ENCODE measurements at places on chromosomes 2 and 18.

GRCh38 chr2:191069606-191070005 is 55.6 kb upstream of the STAT1 start:
- no peak for DNase-seq

GRCh38 chr2:145812165-145812554 is 1292.2 kb upstream of the ZEB2 start:
- no peak for DNase-seq

DNA sequence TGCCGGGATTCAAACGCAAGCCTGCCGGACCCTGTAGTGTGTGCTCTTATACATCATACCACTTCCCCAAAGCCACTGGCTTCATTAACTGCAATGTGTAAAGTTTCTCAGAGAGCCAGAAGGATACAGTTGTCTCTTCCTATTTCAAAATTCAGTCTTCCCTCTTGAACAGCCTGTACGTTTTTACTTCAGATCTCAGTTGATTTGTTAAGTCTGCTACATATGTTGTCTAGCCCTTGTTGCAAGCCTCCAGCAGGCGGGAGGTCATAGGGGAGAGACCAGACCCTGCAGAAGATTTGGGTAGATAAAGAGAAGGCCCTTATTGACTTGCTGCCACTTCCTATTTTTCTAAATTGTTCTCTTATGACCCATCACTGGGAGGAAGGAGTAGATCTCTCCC is 56.2 kb downstream of the ARHGEF33 start:
- DNase-seq, result no peak

DNA sequence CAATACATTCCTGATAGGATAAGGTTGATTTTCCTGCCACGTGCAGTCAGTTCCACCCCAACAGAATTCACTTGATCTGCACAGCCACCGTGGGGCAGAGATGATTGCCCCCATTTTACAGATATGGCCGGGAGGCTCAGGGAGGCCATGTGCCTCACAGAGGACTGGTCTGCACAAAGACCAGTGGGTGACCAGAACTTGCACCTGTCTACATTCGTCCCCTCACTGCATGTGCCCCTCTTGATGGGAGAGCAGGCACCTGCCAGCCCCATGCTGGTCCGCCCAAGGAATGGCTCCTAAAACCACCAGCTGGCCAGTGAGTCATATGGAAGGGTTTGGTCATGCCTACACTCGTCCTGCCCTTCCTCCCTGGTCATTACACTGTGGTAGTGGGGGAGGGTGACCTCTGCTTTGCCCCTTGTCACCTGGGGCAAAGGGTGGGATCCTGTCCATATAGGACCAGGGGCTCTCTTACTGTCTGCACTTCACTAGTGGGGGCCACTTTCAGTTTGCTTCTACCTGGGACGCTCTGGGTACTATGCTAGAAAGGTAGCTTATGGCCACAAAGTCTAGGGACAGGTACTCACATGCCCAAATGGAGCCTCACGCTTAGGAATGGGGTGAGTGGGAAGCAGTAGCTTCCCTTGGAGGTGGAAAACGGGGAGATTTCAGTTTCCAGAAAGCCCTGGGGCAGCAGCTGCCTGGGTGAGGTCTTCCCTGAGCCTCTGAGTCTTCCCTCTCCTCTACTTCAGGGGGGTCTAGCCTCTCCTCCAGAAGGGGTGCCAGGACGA is 14.7 kb downstream of the RRM2 start:
- DNase-seq, result no peak

- DNase-seq, result no peak
These were observed 462.7 kb downstream of the TGIF1 start for GRCh38 chr18:3912705-3913104.

GRCh38 chr2:111675419-111676194 is 208.4 kb downstream of the ANAPC1 start:
- DNase-seq, result no peak

- DNase-seq, result no peak
These were observed 115.6 kb downstream of the RDH14 start for GRCh38 chr2:18444806-18445205.

GRCh38 chr18:32378705-32379104 is 92.0 kb downstream of the GAREM1 start:
- DNase-seq, result no peak

GRCh38 chr2:160920791-160921303 is 239.4 kb upstream of the TANK start:
- peak; percentile 81 for DNase-seq

- peak; percentile 11 for DNase-seq
These were observed 90.1 kb upstream of the TGFA start for GRCh38 chr2:70643715-70644114.

- no peak for DNase-seq
These were observed 47.7 kb downstream of the COLEC12 start for GRCh38 chr18:452816-453215.

GRCh38 chr2:197339016-197339415 is 28.4 kb upstream of the ANKRD44 start:
- DNase-seq, result no peak

- no peak for DNase-seq
These were observed 15.1 kb downstream of the AAK1 start for GRCh38 chr2:69628325-69629021.

- DNase-seq, result no peak
These were observed 75.1 kb downstream of the CCDC102B start for GRCh38 chr18:68873003-68873402.

GRCh38 chr2:41989501-41990180 is 58.2 kb upstream of the PKDCC start:
- no peak for DNase-seq

- no peak for DNase-seq
These were observed 40.5 kb downstream of the CNTNAP5 start for GRCh38 chr2:124065636-124066035.
